Panc1 (cell line): ENCODE measurements at places on chromosomes 7 and 10. TPM values are rescaled to one million over a fixed set of nuclear protein-coding genes. Genes with fewer than 3 reads are reported as not detected.

DNA sequence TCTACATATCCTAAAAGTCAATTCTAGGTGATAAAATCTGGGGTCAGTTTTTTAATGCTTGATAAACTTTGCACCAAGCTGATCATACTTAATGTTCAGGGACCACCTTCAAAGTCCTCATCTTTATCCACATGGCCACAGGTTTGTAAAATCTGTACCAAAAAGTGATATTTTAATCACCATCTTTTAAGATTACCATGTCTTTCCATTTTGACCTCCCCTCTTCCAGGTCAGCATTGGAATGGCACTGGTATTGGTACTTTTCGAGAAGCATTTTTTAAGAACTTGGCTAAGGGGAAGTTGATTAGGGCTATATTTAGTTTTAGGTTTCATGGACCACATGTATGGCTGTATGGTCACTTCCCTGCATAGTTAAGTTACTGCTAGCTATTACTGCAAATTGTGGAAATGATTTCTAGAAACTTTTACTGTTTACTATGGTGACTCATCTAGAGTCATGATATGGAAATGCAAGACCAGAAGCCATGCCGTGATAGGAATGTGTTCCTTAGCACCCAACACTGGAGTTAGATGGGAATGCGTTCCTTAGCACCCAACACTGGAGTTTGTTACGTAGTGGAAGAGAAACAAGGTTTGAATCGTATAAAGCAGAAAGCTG lies 50.8 kb upstream of the ABLIM1 start:
- peak; percentile 82 for DNase-seq

DNA sequence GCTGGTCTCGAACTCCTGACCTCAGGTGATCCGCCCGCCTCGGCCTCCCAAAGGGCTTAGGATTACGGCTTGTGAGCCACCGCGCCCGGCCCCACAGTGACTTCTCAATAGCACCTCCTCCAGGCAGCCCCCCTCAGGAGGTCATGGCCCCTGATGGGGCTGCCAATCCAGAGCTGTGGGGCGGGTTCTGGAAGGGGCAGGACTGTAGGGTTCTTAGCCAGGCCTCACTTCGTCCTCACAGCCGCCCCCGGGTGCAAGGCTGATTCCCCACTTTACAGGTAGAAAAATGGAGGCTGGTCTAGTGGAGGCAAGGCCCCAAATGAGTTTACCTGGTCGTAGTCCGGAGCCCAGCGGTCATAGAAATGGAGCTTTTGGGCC lies 638 bp downstream of the METTL27 start:
- no peak for DNase-seq

TEX36 gene
- total RNA-seq: not detected

ZNF853 gene
- 1.4 TPM for total RNA-seq

KLLN gene
- 1.3 TPM for total RNA-seq
